ENCODE measurements at places on chromosomes 5 and 9. TPM values are rescaled to one million over a fixed set of nuclear protein-coding genes. Genes with fewer than 3 reads are reported as not detected.
A peak's percentile ranks its signal among the peaks of the same experiment; 100 is the strongest.

- DNase-seq: no peak
Observed at GRCh38 chr9:107046692-107047091, 183.7 kb downstream of the ZNF462 start.

DNA sequence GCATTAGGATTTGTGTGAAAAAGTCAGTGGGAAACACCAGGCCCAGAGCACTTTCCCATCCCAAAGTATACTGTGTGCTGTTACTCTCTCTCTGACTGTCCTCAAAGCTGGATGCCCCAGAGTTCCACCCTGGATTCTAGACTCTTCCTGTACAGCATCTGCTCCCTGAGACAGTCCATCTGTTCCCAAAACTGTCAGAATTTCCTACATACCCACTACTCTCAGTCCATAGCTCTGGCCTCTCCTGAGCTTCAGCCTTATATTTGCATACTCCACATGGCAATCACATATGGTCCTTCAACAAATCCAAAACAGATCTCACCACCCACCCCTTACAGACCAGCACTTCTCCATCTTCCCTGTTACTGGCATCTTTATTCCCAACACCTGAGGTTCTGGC lies 9.5 kb downstream of the ELP1 start:
- no peak for DNase-seq

DNA sequence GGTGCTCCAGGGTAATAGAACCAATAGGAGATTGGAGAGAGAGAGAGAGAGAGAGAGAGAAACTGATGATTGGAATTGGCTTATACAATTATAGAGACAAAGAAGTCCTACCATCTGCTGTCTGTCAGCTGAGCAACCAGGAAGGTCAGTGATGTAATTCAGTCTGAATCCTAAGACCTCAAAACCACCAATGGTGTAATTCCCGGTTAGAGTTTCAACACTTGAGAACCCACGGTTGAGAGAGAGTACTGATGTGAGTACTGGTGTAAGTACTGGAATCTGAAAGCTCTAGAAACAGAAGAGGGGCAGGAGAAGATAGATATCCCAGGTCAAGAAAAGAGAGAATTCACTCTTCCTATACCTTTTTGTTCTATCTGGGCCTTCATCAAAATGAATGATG lies 775.8 kb downstream of the EFNA5 start:
- no peak for DNase-seq

DMRT3 gene
- not detected for total RNA-seq

- DNase-seq: no peak
Observed at GRCh38 chr5:158471535-158471924, 612.6 kb upstream of the CLINT1 start.

DNA sequence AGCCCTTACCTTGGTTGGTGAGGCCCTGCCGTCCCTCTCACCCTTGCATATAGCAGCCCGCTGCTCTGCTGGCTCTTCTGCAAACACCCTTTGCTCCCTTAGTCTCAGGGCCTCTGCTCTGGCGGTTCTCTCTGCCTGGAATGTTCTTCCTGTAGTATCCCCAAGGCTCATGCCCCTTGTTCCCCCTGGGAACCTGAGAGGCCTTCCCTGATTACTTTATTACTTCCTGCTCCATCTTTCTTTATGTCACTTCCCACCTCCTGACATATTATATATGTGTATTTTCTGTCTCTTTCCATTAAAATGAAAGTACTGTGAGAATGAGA lies 73.9 kb upstream of the SPRY4 start:
- no peak for DNase-seq

GRCh38 chr5:40945111-40945510 lies 35.8 kb downstream of the C7 start:
- DNase-seq: no peak

GRCh38 chr9:14868772-14869583 lies 41.2 kb downstream of the FREM1 start:
- DNase-seq: peak; percentile 18

GRCh38 chr9:32251539-32251938 lies 132.9 kb upstream of the ACO1 start:
- peak; percentile 64 for DNase-seq
